Activated naive CD8-positive, alpha-beta T cell treated with anti-CD3 and anti-CD28 coated beads, Interleukin-2, amount 50 U/mL, for 24 hours (primary cell): ENCODE measurements at places on chromosomes 1 and 21.

DNA sequence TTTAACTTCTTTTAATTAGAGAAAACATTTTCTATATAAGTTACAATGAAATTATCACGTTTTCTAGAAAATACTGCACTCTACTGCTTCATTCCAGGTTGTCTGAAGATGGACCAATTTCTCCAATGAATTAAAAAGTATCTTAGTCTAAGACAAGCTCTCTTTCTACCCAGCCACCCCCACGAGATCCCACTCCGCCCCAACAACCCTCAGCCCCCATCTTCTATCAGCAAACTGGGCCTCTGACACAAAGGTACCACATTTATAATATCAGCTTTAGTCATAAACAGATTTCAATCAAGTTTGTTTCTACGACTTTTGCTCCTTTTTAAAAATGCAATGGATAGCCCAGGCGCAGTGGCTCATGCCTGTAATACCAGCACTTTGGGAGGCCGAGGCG, 117.8 kb downstream of the RERE start:
- DNase-seq = no peak

DNA sequence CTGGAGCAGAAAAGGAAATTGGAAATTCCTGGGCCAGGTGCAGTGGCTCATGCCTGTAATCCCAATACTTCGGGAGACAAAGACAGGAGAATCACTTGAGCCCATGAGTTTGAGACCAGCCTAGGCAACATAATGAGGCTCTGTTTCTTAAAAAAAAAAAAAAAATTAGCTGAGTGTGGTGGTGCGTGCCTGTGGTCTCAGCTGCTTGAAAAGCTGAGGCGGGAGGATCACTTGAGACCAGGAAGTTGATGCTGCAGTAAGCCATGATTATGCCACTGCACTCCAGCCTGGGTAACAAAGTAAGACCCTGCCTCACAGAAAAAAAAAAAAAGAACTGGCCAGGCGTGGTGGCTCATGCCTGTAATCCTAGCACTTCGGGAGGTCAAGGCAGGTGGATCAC, 56.7 kb downstream of the SRSF11 start:
- DNase-seq = no peak

GRCh38 chr1:26583646-26584485, 54.3 kb downstream of the RPS6KA1 start:
- DNase-seq = peak; percentile 70

GRCh38 chr1:221276896-221277409, 397.7 kb downstream of the HLX start:
- DNase-seq = no peak

DNA sequence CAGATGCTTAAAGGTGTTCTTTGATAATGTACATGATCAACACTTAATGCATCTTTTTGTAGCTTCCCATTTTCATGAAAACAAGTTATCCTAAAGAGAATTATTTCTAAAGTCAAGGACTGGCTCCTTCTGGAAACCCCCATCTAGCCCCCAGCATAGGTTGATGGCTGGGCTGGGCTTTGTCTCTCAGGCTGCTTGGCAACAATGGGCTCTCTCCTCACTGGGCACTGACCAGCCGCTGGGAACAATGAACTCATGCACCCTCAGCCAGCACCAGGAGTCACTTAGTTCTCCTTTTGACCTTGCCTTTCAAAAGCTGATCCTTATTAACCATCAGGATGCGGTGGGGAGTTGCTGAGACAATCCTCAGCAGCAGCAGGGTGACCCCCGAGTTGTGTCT, 293.0 kb upstream of the PLXNA2 start:
- no peak for DNase-seq

DNA sequence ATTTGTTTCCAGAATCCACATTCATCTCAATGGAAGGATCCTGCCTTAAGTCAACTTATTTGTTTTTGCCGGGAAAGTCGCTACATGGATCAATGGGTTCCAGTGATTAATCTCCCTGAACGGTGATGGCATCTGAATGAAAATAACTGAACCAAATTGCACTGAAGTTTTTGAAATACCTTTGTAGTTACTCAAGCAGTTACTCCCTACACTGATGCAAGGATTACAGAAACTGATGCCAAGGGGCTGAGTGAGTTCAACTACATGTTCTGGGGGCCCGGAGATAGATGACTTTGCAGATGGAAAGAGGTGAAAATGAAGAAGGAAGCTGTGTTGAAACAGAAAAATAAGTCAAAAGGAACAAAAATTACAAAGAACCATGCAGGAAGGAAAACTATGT, 2.6 kb downstream of the GADD45A start:
- no peak for DNase-seq

- DNase-seq = no peak
Measured at GRCh38 chr1:70807088-70807664, 240.4 kb downstream of the PTGER3 start.

GRCh38 chr1:181910905-181911304, 150.6 kb downstream of the ZNF648 start:
- DNase-seq = no peak

DNA sequence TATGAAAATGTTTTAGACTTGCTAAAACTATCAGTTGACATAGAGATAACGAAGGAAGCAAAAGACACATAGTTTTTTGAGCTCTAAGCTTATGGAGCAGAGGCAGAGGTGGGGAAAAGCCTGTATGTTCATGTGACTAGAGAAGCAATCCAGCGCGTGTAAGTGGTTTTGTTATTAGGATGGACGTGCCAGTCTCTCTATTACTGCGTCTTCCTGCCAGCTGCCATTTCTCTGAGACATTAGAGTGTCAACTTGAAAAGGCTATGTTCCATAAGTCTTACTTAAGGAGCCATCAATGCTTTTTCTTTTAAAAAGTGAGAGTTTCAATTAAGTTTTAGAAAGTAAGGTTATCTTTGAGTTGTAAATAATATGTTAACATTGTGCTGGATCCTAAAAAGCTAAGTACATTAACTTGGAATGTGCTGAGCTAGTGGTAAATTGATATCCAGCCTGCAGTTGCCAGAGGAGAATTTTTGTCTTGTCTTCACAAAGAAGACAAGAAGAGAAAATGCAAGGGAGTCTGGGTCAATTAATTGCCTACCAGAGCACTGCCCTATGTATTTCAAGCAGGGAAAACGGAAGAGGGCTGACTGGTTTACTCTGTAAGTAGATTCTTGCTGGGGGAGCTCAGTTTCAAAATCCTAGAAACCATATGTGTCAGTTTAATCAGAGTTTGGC, 161.8 kb upstream of the B3GALT2 start:
- no peak for DNase-seq

- no peak for DNase-seq
Measured at GRCh38 chr1:100631015-100631551, 88.5 kb upstream of the VCAM1 start.

GRCh38 chr1:241631674-241632073, 8.5 kb downstream of the CHML start:
- DNase-seq = no peak
